ENCODE measurements at places on chromosomes 11 and 22.
A peak's percentile ranks its signal among the peaks of the same experiment; 100 is the strongest.

- no peak for DNase-seq
These were observed 55.8 kb downstream of the NECTIN1 start for GRCh38 chr11:119673052-119673758.

- DNase-seq, result no peak
These were observed 25.4 kb downstream of the NEU3 start for GRCh38 chr11:75014129-75014528.

- DNase-seq, result no peak
These were observed 78.6 kb upstream of the CLMP start for GRCh38 chr11:123273616-123274015.

DNA sequence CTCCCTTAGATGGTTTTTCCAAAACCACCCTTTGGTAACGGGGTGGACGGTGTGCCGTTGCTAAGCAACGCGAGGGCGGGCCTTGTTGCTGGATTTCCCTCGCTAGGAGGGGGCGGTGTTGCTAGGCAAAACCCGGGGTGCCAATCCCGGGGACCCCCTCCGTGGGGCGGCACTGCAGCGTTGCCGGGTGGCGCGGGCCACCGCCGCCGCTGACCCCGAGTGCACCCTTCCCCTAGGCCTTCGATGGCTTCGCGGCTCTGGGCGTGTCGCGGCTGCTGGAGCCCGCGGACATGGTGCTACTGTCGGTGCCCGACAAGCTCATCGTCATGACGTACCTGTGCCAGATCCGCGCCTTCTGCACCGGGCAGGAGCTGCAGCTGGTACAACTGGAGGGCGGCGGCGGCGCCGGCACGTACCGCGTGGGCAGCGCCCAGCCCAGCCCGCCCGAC is 8.9 kb downstream of the EHBP1L1 start:
- no peak for DNase-seq

DNA sequence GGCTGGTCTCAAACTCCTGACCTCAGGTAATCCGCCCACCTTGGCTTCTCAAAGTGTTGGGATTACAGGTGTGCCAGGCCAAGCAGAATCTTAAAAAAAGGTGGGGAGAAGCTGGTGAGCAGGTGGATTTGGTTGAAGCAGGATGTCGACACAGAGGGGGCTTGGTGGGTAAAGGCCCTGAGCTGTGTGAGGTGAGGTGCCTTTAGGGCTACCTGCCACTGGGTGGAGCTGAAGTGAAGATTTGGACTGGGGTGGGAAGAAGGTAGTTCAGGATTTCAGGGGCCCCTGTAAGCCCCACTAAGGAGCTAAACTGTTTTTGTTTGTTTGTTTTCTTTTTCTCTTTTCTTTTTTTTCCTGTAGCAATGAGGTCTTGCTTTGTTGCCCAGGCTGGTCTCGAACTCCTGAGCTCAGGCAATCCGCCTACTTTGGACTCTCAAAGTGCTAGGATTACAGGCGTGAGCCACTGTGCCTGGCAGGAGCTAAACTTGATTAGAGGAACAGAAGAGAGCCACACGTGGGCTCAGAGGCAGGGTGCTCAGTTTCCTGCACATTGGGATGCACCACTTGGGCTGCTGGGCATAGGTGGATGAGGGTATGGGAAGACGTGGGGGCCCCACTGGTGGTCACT is 6.0 kb downstream of the P2RX6 start:
- peak; percentile 26 for DNase-seq

DNA sequence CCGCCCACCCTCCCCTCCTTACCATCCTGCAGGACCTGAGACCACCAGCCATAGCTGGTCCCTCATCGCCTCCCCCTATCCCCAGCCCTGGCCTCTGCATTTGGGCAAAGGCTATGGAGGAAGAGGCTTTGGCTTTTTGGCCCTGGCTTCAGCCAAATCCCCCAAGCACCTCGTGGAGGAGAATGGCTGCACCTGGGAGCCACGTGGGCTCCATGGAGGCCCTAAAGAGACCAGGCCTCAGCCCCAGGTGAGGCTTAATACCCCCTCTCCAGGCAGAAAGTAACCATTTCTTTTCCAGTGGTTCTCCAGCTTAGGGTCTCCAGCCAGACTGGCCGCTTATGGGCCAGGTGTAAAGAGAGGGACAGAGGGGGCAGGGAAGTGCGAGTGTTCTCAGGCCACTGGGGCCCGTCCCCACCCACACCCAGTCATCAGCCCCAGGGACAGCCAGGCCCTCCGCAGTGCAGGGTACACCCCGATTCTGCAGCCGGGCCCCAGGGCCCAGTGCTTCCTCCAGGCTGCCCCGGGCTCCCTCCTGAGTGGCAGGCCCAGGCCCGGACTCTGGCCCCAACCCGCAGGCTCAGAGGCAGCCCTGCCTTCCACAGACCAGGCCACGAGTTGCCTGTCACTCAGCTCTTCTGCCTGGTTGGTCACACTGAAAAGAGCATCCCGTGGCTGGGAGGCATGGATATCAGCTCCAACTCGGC is 26.4 kb downstream of the CDKN1C start:
- no peak for DNase-seq

- no peak for DNase-seq
These were observed 30.0 kb upstream of the FAR1 start for GRCh38 chr11:13638422-13638821.

DNA sequence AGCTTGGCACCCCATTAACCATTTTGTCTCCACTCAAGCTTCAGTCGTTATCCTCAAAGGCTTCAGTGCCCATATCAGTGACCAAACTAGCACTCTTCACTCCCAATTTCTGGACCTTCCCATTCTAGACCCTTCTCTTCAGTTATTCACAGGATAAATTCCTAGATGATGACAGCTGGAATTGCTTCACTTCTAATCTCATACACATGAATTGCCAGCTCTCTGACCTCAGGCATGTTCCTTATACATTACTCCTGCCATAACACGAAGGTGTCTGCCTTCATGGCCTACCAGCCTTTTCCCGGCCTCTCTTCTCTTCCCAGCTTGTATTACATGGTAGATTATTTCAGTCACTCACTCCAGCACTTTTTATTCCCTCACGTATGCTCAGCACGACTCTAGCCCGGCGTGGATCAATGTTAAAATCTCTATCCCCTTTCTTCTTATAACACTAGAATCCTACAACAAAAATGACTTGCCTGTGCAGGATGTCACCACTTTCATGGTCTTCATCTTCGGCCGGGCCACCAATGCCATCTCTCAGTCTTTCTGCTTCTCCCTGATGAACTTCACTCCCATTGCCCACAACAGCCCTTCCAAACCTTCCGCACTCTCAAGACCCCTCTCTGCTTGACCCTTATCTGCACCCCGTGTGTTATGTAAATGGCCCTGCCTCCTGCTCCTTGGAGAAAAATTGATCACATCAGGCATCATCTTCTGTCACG is 36.9 kb downstream of the EIF3F start:
- no peak for DNase-seq

GRCh38 chr22:29146771-29147170 is 58.9 kb upstream of the EMID1 start:
- no peak for DNase-seq

GRCh38 chr22:39244136-39244495 is 666 bp downstream of the PDGFB start:
- peak; percentile 17 for DNase-seq

DNA sequence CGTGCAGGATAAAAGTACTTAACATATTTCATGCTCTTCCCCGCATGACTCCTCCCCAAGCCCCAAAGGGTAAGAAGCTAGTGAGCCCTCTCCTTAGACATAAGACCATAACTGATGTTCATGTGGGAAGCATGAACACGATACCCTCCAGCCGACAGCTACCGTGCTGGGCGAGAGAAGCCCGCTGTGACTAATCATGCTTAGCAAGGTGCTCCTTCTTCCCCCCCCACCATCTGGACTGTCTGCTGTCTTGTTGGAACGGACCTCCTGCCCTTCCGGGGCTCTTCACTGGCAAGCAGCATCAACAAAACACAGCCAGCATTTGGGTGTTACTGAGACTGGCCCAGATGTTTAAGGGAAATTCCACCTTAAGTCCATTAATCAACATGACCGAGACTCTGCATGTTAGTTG is 200.6 kb downstream of the DBX1 start:
- DNase-seq, result peak; percentile 82

Measured in NCI-H2171 treated with DMSO at 0.1 percent for 48 hours (cell line).